Dermis microvascular lymphatic vessel endothelial cell (primary cell): ENCODE measurements at places on chromosomes 5 and 9. TPM values are rescaled to one million over a fixed set of nuclear protein-coding genes. Genes with fewer than 3 reads are reported as not detected.

STKLD1 gene
- 0.26 and 0.38 TPM in 2 replicates for total RNA-seq

CD180 gene
- total RNA-seq = under 0.01 TPM in 1 of 2 replicates, not detected in the other

ZDHHC11 gene
- 0.26 and 1.5 TPM in 2 replicates for total RNA-seq

CHMP5 gene
- 66.5 and 69.7 TPM in 2 replicates for total RNA-seq

FAM221B gene
- total RNA-seq = not detected in 2 replicates

C9orf43 gene
- total RNA-seq = 0.39 and 0.51 TPM in 2 replicates

TAL2 gene
- 0.13 TPM in 1 of 2 replicates, not detected in the other for total RNA-seq

PCDHA6 gene
- total RNA-seq = 0.25 TPM in 1 of 2 replicates, not detected in the other

CARTPT gene
- total RNA-seq = not detected in 2 replicates

LCP2 gene
- total RNA-seq = 0.13 and 0.26 TPM in 2 replicates

SPINK7 gene
- total RNA-seq = not detected in 2 replicates

KIF24 gene
- 1.6 and 2.1 TPM in 2 replicates for total RNA-seq

PCDHGA6 gene
- total RNA-seq = 1.2 and 2.4 TPM in 2 replicates

MAMDC2 gene
- total RNA-seq = 0.89 and 3.1 TPM in 2 replicates

DOCK8 gene
- total RNA-seq = 3.3 and 4.4 TPM in 2 replicates

IRX1 gene
- total RNA-seq = not detected in 2 replicates

IGFBPL1 gene
- total RNA-seq = 0.13 TPM in 2 replicates

TXNDC15 gene
- 61.9 and 114 TPM in 2 replicates for total RNA-seq

PCDHB3 gene
- total RNA-seq = 0.26 and 1.1 TPM in 2 replicates

SEMA5A gene
- under 0.01 and 0.13 TPM in 2 replicates for total RNA-seq

OSMR gene
- total RNA-seq = 8.0 and 11.3 TPM in 2 replicates

FTMT gene
- not detected in 2 replicates for total RNA-seq

CREBRF gene
- 16.3 and 21.5 TPM in 2 replicates for total RNA-seq

SPATA31A3 gene
- total RNA-seq = not detected in 2 replicates

WNT8A gene
- total RNA-seq = not detected in 2 replicates

ANKRD34B gene
- not detected in 2 replicates for total RNA-seq

AMBP gene
- not detected in 2 replicates for total RNA-seq

PCDHGA8 gene
- total RNA-seq = 0.64 and 1.1 TPM in 2 replicates

ADGRD2 gene
- not detected in 2 replicates for total RNA-seq

TMEM215 gene
- not detected in 2 replicates for total RNA-seq

DAPK1 gene
- total RNA-seq = 27.0 and 28.2 TPM in 2 replicates

HTR4 gene
- total RNA-seq = not detected in 2 replicates

PRRX2 gene
- total RNA-seq = 0.13 and 1.2 TPM in 2 replicates
